ENCODE measurements at places on chromosomes 4 and X. TPM values are rescaled to one million over a fixed set of nuclear protein-coding genes. Genes with fewer than 3 reads are reported as not detected.

The TMPRSS11A gene
- total RNA-seq, result not detected

- H3K36me3 ChIP-seq, result peaks cover 10% of the 10 kb centered on the region
- H3K4me3 ChIP-seq, result peak overlapping the region; percentile 46
- DNase-seq, result peak; percentile 90
- H3K27me3 ChIP-seq, result no peaks in the 10 kb centered on the region
Measured at GRCh38 chrX:1453951-1454785, 1.5 kb upstream of the ASMTL start.

- no peaks in the 10 kb centered on the region for H3K27me3 ChIP-seq
- no peak overlapping the region for H3K27ac ChIP-seq
- no peaks in the 10 kb centered on the region for H3K4me1 ChIP-seq
- no peaks in the 10 kb centered on the region for H3K36me3 ChIP-seq
Measured at GRCh38 chr4:93267747-93268146, 560.8 kb upstream of the ATOH1 start.

- no peaks in the 10 kb centered on the region for H3K4me1 ChIP-seq
- no peak overlapping the region for H3K27ac ChIP-seq
Measured at GRCh38 chrX:113330416-113330815, 489.8 kb upstream of the AMOT start.

The IL2 gene
- total RNA-seq, result 40.7 TPM

GRCh38 chr4:126850286-126850685, 782.5 kb upstream of the INTU start:
- no peaks in the 10 kb centered on the region for H3K36me3 ChIP-seq
- DNase-seq, result no peak
- H3K27me3 ChIP-seq, result no peaks in the 10 kb centered on the region
- H3K4me3 ChIP-seq, result no peak overlapping the region
- no peaks in the 10 kb centered on the region for H3K4me1 ChIP-seq
